ENCODE measurements at places on chromosomes 16 and 17.

DNA sequence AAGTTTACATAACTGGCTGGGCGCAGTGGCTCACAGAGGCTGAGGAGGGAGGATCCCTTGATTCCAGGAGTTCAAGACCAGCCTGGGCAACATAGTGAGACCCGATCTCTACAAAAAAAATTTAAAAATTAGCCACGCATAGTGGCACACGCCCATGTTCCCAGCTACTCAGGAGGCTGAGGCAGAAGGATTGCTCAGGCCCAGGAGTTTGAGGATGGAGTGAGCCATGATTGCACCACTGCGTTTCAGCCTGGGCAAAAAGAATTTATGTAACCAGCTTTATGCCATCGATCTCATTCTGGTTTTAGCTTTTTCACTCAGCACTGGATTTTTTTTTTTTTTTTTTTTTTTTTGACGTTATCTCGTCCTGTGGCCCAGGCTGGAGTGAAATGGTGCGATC is 9.1 kb upstream of the CD300E start:
- DNase-seq = no peak

DNA sequence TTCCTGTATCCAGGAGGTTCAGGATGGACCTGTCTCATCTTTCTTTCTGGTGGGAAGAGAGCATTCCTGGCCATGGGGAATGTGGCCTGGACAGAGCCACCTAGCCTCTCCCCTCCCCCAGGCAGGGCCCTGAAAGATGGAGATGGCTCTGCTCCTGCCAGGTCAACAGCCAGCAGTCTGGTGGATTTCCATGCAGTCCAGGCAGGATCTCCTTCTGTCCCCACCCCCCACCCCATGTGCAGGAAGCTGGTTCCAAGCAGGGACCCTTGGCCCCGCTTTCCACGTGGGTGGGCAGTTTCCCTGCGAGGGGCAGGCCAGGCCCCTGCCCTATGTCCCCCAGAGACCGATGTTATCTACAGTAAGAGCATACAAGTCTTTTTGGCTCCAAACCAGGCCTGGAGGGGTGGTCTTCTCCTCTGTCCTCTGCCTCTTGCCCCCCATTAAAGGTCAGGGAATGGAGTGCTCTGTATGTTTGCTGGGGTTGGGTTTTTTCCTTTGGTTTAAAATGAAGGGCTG is 240.5 kb downstream of the SEC14L1 start:
- DNase-seq = no peak

- no peak for DNase-seq
Observed at GRCh38 chr16:59210955-59211541, 476.9 kb upstream of the GOT2 start.

DNA sequence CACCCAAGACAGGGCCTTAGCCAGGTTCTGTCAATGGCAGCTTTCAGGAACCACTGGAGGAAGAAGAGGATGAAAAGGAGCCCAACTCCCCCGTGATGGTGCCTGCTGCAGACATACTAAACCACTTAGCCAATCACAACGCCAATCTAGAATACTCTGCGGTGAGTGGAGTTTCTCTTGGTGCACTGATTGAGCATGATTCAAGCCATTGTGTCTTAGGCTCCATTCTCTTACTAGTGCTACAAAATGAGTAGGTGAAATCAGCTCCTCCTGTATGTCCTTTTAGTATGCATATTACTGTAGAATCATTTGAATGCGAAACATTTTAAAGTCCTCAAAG is 1.4 kb downstream of the SETD6 start:
- no peak for DNase-seq

DNA sequence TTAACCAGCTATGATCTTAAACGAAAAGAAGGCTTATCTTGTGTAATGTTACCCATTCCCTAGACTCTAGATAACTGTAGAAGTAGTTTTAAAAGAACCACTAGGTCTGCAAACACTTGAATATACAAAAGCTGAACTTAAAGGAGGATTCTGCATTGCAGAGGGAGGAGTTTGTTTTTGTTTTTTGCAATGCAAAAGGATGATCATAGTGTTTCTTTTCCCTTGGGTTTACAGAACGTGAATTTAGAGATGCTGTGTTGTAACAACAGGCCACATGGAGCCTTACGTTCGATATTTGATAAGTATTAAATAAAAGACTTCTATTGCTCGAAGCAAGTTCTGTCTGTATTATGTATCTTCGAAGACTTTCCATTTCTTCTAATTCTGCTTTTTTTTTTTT is 77.6 kb downstream of the CHD9 start:
- DNase-seq = no peak

- no peak for DNase-seq
Observed at GRCh38 chr17:18144855-18145254, 36.3 kb downstream of the MYO15A start.

- no peak for DNase-seq
Observed at GRCh38 chr17:796609-797008, 14.5 kb downstream of the MRM3 start.

GRCh38 chr17:28503420-28503819 is 2.7 kb upstream of the FOXN1 start:
- no peak for DNase-seq

- no peak for DNase-seq
Observed at GRCh38 chr17:74245145-74245831, 28.7 kb upstream of the DNAI2 start.

Measured in cortex of kidney (tissue), 1 donor.